ENCODE measurements at places on chromosomes 5 and 9.

- DNase-seq, result no peak
Measured at GRCh38 chr5:6321078-6321477, 57.3 kb downstream of the MED10 start.

DNA sequence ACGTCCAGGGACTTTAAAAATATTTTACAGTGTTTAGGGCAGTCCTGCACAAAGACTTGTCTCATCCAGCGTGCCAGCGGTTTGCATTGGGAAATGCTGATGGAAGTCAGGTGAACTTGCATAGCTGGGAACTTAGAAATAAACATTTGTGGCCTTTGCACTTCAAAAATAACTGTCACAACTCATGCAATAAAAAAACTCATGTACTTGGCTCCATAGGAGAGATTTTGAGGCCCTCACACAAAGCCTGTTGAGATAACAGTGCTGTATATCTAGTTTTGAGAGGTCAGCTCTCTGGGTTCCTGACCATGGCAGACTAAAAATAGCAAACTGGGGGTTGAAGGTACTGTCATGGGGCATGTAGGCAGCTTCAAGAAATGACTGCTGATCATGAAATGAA lies 5.5 kb downstream of the COMMD10 start:
- DNase-seq, result no peak

GRCh38 chr5:56409331-56410190 lies 176.4 kb upstream of the ANKRD55 start:
- no peak for DNase-seq

- DNase-seq, result no peak
Measured at GRCh38 chr5:172141949-172142319, 46.1 kb downstream of the STK10 start.

GRCh38 chr5:179256328-179257175 lies 88.7 kb downstream of the ADAMTS2 start:
- no peak for DNase-seq

DNA sequence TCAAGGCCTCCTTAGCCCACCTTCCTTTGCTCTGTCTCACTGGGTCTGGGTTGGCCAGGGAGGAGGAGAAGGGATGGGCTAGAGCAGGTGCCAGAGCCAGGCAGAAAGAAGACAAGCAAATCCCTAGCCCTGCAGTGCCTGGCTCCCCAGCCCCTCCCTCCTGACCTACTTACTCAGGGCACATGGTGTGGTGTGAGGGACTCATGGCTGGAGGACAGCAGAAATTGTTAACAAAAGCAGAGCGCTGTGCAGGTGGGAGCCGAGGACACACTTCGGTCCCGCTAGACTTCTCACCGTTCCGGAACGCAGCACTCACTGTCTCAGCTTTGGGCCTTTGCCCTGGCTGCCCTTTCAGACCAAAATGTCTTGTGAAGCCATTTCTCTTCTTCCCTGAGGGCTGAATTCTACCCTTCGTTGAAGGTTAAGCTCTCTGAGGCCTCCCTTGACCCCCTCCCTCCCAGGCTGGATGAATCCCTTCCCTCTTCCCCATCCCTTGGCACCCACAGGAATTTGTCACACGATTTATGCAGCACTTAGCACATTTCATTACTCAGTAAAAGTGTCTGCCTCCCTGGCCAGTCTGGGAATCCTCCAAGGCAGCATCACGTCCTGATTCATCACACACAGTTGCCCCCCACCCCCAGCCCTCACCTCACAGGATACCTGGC lies 263.9 kb upstream of the TRPC7 start:
- DNase-seq, result no peak

DNA sequence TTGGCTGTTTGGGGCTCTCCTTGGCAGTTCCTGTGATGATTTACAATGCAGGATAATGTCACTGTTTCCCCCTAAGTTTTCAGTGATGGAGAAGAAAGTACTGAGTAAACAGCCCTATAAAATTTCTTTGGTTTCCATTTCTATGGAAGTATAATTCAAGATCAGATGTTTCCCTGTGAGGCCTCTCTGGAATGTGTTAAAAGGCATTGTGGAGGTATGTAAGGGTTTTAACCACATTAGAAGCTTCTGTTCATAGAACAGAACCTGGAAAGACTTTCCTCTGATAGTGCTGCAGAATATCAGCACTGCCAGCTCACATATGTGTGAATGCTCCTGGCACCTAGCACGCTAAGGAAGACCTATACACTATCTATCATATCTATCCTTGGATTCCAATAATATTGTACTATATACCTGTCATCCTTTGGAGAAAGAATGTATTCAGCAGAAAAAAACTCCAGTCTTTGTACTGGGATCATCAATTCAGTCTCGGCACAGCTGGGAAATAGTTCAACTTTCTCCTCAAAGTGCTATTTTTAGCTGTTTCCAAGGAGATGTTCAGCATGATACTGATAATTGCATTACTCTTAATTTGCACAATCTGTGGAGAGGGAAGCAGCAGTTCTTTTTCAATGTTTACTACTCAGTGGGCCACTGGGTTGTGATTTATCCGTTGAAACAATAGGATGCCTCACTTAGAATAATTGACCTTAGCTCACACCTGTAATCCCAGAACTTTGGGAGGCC lies 21.9 kb downstream of the TTC1 start:
- DNase-seq, result no peak

GRCh38 chr5:159061834-159062474 lies 37.8 kb downstream of the EBF1 start:
- DNase-seq, result no peak

DNA sequence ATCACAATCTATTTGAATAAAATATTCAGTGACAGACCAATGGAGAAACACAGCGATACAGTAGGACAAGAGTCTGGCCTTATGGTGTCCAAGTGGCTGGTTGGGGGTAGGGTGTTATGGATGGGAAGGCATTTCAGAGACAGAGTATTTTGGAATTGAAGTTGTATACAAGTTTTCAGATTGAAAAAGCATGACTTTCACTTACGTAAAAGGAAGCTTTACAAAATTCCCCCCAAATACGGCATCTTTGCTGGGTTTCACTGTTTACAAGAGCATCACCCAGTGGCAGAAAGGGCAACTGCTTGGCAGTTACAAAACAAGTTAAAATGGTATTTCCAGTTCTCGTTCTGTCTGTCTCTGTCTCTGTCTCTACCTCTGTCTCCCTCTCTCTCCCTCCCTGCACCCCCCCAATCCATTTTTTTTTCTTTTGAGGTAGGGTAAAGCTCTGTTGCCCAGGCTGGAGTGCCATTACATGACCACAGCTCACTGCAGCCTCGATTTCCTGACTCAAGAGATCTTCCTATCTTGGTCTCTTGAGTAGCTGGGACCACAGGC lies 86.2 kb downstream of the PTPN3 start:
- DNase-seq, result peak; percentile 4

DNA sequence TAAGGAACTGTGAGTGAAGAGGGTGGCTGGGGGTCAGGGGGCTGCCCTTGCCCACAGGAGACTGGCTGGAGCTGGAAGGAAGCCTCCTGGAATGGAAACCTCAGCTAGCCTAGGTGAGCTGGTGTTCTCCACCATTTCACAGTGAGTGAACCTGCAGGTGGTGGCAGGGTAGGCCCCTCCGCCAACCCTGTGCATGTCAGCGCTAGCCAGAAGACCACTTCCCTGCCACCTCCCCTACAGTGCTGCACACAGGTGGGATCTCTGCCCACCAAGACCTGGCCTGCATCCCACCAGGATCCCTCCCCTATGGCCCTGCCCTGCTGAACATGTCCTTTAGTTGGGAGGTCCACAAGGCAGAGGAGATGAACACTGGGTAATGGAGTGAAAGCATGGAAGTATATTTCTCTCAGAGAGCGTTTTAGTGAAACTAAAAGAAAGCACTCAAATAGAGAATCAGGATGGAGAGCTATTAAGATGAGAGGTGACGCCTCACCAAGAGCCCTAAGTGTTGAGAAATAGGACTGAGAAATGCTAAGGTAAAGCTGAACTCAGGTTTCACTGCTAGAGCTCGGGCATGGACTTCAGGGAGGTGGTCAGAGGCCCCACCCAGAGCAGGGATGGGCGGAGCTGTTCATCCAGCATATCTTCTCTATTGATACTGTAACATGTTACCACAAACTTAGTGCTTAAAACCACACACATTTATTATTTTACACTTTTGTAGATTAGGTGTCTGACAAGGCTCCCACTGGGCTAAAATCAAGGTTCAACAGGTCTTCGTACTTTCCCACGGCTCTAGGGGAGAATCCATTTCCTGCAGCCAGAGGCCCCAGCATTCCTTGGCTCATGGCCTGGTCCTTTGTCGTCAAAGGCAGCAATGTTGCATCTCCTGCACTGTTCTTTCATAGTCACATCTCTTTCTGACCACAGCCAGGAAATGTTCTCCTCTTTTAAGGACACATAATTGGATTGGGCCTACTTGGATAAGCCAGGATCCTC lies 83.2 kb downstream of the DIRAS2 start:
- no peak for DNase-seq

DNA sequence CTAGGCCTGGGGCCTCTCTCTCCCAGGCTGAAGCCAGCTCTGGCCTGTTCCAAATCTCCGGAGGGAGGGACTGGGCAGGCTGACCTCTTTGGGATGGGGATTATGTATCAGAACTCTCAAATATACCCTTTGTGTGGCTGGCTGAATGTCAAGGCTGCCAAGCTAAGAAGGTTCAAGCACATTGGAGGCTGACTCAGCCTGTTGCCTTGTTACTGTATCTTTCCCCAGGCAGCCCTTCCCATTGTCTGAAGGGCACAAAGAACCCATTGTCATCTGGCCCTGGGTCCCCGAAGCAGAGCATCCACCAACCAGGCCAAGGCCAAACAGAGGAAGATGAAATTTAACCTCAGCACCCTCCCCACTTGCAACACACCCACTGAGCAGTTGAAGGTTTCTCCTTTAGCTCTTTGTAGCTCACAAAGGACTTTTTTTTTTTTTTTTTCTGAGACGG lies 7.3 kb upstream of the SPARC start:
- DNase-seq, result no peak

- no peak for DNase-seq
Measured at GRCh38 chr5:9707732-9708462, 77.7 kb upstream of the TAS2R1 start.

- no peak for DNase-seq
Measured at GRCh38 chr9:95112436-95113280, 204.9 kb downstream of the FANCC start.

GRCh38 chr5:56006094-56006493 lies 11.3 kb upstream of the IL6ST start:
- no peak for DNase-seq

GRCh38 chr5:10885026-10885425 lies 124.0 kb upstream of the DAP start:
- peak; percentile 23 for DNase-seq

DNA sequence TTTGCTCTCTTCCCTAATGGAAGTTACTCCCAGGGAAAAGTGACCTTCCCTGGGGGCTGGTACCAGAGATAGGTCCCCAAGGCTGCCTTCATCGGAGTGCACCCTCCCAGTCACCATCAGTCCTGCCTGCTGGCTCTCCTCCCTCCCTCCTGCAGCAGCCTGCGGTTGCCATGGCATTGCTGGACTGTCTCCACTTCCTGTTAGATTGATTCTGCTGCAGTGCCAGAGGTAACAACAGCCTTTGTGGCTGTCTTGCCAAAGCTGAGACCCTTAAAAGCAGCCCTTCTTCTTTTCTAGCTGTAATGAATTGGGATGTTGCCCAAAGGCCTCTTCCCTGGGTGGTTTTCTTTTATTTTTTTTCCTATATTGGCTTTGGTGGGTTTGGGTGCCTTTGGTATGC lies 78.1 kb upstream of the PRLR start:
- DNase-seq, result no peak

DNA sequence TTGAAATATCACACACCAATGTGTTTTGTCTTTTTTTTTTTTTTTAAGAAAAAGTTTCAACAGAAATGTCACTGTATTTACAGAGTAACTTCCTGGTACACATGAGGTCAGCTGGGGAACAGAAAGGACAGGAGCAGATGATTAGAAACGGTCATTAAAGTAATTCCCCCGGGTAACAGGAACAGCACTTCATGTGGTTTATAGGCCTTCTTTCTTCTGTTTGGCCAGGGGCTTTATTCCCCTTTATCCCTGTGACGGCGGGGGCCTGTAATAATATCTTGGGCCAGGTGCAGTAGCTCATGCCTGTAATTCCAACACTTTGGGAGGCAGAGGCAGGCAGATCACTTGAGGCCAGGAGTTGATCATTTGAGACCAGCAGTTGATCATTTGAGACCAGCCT lies 30.5 kb upstream of the MSH3 start:
- no peak for DNase-seq

DNA sequence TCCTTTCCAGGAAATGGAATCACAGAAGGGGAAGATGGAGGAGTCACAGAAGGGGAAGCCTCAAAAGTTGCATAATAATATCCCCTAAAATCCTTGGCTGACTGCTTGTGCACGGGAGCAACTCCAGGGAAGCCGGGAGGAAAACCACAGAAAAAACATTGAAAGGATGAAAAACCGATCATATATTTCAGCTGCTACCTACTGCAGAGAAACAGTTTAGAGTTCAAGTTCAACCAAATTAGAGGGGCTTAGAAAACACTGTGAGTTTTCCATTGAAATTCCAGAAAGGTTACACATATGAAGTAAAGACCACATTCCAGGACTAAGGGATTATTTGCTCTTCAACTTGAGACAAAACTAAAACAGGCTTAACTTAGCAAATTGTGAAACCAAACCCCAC lies 37.6 kb upstream of the MTAP start:
- DNase-seq, result no peak

Measured in BJ (cell line).